ENCODE measurements at places on chromosomes 12 and 14.

DNA sequence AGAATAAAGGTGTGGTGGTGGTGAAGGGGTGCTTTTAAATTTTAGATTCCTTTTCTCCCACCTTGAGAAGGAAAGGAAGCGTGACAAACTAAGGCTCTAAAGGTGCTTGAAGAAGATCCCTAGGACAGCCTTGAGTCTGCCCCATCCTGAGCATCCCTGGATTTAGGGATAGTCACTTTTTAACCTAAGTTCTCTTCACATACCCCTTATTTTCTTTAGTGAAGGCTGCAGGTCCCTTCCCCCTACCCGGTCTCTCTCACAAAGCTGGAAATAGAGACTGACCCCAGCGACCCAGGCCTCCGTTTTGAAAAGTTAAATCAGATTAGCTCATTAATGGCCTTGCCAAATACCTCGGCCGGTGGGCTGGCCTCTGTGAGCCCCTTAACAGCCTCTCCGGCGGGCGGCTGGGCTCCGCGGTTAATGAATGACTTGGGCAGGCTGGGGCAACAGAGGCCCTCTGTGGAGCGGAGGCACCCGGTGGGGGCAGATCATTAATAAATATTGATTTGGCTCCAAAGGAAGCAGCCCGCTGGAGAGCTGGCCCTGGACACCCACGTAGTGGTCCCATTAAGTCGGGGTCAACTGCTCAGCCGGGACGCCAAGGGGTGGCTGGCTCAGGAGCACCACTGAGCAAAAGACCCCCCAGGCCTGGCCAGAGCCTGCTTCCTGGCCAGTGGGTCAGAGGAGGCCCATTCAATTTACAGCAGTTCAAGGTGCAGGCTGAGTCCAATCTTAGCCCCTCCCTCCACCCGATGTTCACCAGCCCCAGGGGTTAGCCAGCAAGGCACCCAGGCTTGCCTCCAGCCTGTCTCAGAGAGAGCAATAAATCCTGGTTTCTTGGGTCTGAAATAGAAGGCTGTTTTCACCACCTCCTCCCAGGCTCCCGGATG lies 31.8 kb downstream of the PAH start:
- DNase-seq: no peak

- no peak for DNase-seq
These were observed 187.0 kb downstream of the ADGRD1 start for GRCh38 chr12:131140697-131141096.

GRCh38 chr14:54981698-54982097 lies 45.2 kb downstream of the WDHD1 start:
- DNase-seq: no peak

- no peak for DNase-seq
These were observed 5.3 kb downstream of the ACIN1 start for GRCh38 chr14:23089498-23090253.

DNA sequence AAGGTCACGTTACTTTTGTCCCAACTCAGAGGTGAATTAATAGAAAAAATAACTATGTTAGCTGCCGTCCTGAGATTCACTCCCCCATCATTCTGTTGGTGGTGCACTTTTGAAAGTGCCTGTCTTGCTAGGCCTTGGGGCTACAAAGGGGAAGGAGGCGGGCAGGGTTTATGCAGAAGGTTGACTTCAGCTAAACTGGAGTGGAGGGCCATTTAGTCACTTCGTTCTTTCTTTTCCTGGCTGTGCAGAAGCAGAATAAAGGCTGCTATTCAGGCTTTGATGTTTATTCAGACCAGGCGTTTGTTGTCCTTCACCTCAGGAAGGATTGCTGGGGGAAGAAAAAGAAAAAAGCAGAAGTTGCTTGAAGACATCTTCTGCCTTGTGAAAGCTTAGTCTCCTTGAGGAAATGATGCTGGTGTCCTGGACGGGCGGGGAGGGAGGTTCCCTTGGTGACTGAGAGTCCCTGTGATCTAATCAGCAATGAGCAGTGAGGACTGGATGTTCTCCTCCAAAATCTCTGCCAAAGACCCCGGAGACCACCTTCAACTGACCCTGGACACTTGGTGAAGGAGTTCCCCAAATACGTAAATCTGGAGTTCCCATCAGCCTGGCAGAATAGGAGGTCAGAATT lies 4.0 kb downstream of the GLT1D1 start:
- DNase-seq: no peak

GRCh38 chr12:83471341-83471740 lies 784.6 kb downstream of the TMTC2 start:
- DNase-seq: no peak

DNA sequence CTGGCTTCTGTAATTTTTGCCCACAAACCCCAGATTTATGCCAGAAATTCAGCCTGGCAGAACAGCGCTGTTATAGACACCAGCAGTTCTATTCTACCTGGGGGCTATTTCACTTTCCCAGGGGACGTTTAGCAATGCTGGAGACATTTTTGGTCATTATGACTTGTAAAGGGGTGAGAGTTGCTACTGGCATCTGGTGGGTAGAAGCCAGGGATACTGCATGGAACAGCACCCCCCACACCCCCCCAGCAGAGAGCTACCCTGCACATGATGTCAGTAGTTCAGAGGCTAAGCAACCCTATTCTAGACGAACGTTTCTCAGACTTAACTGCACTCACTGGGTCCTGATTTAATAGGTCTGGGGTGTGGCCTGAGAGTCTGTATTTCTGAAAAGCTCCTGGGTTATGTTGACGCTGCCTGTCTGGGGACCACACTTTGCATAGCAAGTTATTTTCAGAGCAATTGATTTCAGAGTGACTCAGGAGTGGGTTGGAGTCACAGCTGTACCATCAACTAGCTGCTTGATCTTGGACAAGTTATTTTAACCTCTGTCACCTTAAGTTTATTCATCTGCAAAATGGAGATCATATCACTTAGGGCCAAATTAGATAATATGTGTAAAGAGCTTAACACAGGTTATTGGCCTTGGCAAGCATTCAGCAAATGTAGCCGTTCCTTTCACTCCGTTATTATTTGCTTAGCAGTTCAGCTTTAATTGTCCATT lies 48.5 kb downstream of the CHST11 start:
- no peak for DNase-seq

GRCh38 chr12:27198036-27198435 lies 46.0 kb upstream of the STK38L start:
- no peak for DNase-seq

DNA sequence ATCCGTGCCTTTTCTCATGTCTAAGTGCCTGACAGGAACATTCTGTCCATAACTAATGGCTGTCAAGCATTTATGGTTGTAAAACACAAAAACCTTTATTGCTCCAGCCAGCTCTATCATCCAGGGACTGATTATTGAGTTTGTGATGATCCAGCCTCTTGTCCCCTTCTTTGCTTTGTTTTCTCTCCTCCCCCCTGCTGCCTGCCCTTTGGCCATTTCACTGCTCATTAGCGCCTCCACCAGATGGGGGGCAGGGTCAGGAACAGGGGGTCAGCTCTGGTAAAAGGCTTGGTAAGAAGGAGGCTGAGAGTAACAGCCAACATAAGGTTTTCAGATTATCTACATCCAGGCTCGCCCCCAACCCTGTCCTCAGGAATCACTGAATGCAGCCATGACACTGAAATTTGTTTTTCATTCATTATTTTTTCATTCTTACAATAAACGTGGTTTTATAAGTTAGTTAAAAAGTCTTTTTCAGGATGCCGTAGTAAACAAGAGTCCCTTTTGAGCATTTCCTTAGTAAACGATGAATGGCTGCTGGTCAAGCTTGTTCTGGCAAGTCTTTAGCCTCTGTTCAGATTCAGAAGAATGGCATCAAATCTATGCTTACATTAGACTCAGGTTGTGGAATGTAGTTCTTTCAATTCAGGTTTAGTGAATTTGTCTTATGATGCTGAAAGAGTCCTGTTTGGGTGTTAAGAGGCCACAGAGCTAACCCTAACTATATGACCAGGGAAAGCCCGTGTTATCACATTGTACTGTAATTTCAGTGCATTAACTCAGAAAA lies 21.7 kb downstream of the HMGA2 start:
- DNase-seq: no peak

DNA sequence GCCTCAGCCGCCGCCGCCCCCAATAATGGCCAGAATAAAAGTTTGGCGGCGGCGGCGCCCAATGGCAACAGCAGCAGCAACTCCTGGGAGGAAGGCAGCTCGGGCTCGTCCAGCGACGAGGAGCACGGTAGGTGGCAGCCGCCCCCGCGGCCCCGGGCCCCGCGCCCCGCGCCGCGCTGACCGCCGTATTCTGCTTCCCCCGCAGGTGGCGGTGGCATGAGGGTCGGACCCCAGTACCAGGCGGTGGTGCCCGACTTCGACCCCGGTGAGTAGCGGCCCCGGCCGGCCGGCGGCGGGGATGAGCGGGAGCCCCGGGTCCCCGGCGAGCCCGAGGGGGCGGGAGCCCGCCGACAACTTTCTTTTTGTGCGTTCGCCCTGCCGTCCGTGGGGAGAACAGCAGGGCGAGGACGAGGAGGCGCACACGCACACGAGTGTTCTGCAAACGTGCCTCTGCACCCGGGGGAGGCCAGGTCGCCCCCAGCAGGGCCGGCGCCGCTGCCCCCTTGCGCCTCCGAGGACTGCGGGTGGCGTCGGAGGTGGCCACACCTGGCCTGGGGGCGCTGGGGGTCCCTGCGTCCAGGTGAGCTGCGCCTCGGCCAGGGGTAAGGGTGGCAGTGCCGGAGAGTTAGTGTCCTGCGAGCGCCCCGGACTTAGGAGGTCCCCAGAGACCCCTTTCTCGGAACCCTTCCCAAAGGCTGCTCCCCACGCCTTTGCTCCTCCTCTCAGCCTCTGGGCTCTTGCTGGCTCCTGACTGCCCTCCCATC lies 794 bp downstream of the RCOR1 start:
- DNase-seq: peak; percentile 44

DNA sequence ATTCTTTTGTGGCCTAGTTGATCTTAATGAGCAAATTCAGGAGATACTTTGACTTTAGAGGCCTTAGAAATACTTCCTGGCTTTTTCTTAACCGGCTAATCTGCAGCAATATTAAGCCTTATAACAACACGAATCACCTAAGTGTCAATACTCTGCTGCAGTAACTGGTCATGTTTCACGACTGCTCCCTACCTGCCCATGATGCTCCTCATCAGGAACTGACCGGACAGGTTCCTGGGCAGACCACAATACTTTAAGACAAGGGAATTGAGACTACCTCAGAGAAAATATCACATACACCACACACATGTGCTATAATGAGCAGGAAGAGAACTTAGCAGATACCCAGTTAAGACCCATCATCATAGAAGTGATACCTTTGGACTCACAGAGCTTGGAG lies 211.9 kb upstream of the BMP4 start:
- DNase-seq: no peak

DNA sequence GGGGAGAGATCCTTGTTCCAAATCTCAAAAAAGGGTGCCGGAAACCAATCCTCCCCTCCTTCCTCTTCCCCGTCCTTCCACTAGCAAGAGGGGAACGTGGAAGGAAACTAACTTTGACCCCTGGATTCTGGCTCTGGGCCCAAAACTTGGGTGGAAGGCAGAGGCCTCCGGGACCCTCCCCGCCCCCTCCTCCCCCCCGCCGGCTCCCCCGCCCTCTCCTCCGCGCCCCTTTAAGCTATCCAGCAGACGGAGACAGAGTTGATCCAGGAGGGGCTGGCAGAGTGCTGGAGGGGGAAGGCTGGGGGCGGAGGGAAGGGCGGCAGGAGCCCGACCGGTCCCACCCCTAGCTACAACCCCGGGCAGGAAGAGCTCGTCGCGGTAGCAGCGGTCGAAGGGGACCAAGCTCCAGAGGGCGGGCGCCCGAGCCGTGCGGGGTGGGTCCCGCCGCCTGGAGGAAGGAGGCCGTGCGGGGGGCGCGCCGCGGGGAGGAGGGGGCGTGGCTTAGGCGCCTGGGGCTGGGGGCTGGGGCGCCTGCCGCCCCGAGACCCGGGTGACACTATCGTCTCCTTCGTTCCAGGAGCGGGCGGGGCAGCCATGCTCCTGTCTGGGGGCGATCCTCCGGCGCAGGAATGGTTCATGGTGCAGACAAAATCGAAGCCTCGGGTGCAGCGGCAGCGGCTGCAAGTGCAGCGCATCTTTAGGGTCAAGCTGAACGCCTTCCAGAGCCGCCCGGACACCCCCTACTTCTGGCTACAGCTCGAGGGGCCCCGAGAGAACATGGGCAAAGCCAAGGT lies at the start of gene NYNRIN:
TSS of gene NYNRIN (plus strand) at position 351 of the 794 bp plus-strand sequence. CDS start at position 595, 244 bp downstream.
- DNase-seq: no peak

GRCh38 chr14:22226381-22226780 lies 362.6 kb downstream of the DAD1 start:
- no peak for DNase-seq

GRCh38 chr14:33332497-33332896 lies 393.8 kb downstream of the NPAS3 start:
- DNase-seq: no peak

DNA sequence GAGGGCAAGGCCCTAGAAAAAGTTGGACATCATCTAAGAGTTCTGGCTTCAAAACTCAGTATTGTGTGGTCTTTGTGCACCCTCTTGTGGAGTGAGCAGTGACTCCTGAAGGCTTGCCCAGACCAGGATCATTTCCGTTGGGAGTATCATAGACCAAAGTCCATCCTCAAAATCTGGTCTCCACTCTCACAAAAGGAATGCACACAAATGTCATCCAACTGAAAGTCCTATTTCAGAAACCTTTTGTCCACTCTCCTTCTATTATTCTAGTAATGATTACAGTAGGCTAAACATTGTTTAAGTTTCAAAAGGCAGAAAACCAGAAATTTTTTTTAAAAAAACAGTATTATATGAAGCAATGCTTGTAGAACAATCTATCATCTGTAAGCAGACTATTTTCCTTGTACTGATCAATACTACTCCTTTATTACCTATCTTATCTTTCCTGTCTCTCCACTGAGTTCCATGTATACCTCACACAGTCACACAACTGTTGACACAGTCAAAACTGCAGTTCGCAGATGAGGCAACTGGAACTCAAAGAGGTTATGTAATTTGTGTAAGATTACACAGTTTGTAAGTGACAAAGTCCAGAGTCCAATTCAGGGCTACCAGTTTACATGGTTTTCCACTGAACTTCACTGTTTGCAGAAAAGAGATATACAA lies 41.4 kb downstream of the COX16 start:
- no peak for DNase-seq

DNA sequence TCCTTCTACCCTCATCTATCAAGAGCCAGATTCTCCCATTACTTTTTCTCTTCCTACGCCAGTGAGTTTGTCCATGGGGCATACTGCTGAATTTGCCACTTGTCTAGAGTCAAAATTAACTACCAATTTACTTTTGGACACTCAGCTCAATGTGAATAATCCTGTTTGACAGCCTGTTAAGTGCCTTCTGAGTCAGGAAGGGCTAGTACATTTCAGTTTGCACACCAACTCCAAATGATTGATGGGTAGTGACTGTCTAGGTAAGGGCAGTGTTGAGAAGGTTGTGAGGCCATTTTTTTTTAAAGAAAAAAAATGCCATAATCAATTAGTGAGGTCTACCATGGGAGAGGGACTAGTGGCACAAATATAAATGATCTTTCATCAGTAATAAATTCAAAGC lies 21.8 kb upstream of the TRIM9 start:
- DNase-seq: no peak

DNA sequence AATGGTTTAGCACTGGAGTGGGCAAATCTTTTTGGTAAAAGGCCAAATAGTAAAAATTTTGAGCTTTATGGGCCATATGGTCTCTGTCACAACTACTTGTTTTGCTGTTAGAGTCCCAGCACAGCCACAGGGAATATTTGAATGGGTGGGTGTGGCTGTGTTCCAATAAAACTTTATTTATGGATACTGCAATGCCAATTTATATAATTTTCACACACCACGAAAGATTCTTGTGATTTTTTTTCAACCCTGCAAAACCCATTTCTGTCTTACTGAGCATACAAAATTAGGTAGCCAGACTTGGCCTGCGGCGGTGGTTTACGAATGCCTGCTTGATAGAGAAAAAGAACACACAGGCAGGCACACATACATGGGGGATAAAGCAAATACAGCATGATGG lies 28.3 kb downstream of the TMEM120B start:
- no peak for DNase-seq

Data from stimulated activated CD4-positive, alpha-beta T cell treated with anti-CD3 and anti-CD28 coated beads, Interleukin-12 subunit alpha, Interleukin-12 subunit beta, amount 100 ng/mL, for 48 hours (primary cell).